ENCODE measurements at places on chromosomes 5 and 9.

- DNase-seq: peak; percentile 81
Observed at GRCh38 chr9:131590907-131591844, 45.9 kb downstream of the PRRT1B start.

GRCh38 chr5:2223303-2223702 lies 340.6 kb upstream of the IRX4 start:
- DNase-seq: no peak

DNA sequence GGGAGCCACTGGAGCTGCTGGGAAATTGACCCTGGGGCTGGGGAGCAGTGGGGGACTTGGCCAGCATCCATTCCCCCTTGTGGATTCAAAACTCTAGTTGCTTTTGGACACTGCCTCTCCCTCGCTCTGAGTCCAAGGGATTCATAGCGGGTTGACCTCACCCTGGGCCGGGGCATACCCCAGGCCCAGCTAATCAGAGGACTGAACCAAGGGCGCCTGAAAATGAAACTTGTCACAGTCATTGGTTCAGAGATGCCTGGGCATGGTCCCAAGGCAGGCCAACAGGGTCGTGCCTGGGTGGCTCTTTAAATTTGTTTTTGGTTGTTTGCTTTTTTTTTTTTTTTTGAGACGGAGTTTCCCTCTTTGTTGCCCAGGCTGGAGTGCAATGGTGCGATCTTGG lies 22.6 kb downstream of the STK10 start:
- DNase-seq: no peak

DNA sequence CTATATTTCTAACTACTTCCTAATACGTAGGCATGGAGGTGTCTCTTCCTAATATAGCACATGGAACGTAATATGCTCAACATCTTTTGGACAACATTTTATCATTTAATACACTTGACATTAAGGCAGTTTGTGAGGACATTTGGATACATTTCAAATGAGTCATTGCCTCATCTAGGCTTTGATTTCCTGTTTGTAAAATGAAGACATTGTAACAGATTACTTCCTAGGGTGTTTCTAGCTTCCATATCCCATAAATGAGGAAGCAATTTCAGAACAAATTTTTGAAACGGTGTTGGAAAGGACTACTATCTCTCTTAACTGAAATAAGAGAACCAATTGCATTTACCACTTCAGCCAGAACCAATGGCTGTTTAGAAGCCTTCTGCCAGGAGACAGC lies 38.7 kb downstream of the SLC28A3 start:
- no peak for DNase-seq

DNA sequence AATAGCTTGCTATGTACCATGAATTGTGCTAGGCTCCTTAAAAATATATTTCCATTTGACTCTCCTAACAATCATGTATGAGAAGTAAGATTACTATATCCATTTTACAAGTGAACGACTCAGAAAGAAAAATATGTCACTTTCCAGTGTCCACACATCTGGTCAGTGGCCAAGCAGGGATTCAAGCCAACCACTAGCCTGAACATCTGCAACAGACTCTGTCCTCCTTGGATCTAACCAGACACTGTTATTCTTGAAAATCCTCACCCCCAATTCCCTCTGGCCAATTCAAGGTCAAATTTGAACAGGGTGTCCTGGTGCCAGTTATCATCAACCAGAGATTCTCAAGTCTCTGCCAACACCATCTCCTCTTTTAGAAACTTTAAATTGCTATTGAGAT lies 344.1 kb upstream of the WWC1 start:
- no peak for DNase-seq

DNA sequence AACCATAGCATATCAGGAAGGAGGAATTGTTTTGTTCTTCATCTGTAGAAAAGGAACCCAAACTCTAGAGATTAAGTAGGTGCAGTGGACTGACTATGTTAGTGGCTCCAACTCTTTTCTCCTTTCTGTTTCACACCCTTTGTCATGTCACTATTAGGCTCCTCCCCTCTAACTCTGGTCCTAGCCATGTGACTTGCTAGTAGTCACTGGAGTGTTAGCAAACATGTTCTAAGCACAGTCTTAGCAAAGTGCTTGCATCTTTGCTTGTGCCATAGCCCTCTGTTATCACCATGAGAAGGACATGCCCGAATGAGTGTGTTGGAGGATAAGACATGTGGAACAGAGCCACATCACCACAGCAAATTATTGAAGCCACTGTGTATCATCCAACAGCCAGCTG lies 55.4 kb upstream of the PPP3R2 start:
- no peak for DNase-seq

GRCh38 chr5:178477802-178478201 lies 112.4 kb downstream of the COL23A1 start:
- no peak for DNase-seq

DNA sequence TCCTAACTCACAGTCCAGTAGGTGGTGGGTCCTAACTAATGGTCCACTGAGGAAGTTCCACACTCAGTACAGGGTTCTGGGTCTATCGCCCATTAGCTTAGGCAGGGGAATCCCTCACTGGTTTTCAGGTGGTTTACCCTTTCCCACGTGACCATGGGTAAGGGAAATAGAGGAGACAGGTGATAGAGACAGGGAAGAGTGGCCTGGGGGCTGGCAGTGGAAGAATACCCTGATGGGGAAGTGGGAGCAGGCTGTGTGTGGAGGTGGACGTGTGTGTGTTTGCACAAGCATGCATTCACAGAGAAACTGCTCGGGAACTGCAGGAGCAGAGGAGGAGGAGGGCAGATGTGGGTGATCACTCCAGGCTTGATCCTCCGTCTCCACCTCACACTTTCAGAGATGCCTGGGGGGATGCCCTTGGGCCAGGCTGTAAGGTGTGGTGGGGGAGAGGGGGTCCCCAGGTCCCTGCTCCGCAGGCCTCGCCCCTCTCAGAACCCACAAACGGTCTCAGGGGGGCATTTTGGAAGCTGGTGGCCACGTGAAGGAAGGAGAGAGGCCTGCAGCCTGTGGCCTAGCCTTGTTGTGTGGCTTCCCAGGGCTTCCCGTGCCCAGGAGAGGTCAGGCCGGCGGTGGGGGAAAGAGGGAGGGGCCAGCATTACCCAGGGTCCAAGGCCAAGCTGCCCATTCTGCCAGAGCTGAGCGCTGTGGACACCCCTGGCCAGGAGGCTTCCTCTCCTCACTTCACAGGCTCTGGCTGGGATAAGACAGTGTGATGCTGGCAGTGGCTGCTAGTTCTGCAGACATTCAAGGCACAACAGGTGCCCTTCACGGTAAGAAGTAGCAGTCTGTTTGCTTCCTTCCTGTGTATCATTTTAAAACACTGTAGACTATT lies 80.0 kb downstream of the OTULIN start:
- DNase-seq: no peak

DNA sequence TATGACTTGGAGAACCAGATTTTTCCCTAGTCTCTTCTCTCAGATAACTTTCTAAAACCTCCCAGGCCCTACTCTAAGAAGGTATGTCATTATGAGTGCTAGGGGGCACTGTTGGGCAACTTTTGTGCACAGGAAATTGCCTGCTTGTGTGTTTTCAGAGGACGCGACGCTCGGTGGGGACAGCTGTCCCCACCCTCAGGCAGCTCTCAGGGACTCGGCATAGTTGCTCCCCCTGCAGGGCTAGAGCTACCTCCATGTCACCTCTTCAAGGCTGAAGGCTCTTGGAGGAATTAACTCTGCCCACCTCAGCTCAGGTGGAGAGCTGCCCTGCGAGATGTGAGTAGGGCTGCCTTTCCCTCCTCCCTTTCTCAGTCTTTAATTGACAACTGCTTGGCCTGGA lies 10.2 kb upstream of the TIFAB start:
- DNase-seq: peak; percentile 41

GRCh38 chr9:26742828-26743476 lies 149.7 kb downstream of the CAAP1 start:
- DNase-seq: no peak

DNA sequence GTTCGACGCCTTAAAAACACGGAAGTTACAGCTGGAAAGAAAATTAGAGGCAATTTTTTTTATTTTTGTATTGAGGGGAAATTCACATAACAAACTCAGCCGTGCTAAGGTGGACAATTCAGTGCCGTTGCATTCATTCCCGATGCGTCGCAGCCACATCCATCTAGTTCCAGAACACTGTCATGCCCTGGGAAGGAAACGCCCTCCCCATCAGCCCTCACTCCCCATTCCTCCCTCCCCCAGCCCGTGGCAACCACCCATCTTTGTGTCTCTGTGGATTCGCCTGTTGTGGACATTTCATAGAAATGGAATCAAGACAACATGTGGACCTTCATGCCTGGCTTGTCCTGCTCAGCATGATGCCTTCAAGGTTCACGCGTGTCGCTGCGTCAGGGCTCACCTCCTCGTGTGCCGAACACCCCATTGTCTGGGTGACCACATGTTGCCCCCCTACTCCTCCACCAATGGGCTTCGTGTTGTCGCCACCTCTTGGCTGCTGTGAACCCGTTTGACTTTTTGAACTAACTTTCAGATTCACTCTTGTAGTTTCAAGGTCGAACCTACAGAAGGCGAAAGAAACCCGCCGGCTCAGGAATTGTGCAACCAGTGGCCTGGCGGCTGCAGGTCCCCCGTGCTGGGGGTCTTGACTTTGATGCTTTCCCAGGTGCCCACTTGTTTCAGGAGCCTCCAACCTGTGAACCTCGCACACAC lies 17.4 kb upstream of the CAMSAP1 start:
- DNase-seq: no peak

DNA sequence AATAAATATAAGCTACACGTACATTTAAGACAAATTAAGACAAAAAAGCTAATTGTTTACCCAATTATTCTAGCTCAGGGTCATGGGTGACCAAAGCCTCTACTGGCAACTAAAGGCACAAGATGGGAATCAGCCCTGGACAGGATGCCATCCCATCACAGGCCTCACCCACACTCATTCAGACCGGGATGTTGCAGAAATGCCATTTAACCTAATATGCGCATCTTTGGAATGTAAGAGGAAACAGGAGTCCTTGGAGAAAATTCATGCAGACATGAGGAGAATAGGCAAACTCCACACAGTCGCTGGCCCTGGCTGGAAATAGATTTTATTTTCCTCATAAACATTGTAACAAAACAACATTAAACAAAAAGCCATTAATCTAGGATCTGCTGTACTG lies 2003.8 kb upstream of the CDH9 start:
- no peak for DNase-seq

GRCh38 chr9:137731216-137731946 lies 112.6 kb downstream of the EHMT1 start:
- DNase-seq: no peak

DNA sequence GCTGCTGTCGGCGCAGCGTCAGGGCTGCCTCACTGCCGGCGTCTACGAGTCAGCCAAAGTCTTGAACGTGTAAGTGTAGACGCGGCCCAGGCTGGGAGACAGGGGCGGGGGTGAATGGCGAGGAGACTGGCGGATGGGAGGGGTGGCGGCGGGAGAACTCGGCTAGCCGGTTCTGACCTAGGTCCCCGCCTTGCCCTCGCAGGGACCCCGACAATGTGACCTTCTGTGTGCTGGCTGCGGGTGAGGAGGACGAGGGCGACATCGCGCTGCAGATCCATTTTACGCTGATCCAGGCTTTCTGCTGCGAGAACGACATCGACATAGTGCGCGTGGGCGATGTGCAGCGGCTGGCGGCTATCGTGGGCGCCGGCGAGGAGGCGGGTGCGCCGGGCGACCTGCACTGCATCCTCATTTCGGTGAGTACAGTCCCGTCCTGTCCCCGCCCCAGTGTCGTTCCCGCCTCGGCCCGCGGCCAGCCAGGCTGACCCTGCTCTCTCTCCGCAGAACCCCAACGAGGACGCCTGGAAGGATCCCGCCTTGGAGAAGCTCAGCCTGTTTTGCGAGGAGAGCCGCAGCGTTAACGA lies 745 bp downstream of the GADD45G start:
- no peak for DNase-seq

DNA sequence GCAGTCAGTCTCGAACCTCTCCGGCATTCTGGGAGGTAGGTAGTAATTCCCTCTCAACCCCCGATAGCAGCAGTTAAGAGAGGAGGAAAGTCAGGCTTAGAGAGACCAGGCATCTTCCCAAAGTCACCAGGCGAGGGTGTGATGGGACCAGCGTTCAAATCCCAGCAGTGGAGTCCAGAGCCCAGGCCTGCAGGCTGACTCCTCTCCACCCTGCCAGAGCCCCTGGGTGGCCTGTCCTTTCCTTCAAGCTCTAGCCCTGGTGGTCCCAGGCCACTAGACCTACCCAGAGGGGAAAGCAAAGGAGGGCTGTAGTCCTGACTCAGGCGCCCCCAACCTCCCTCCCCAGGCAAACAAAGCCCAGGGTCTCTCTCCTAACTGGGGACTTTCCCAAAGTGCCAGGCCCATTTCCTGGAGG lies 4.2 kb upstream of the NR5A1 start:
- no peak for DNase-seq

DNA sequence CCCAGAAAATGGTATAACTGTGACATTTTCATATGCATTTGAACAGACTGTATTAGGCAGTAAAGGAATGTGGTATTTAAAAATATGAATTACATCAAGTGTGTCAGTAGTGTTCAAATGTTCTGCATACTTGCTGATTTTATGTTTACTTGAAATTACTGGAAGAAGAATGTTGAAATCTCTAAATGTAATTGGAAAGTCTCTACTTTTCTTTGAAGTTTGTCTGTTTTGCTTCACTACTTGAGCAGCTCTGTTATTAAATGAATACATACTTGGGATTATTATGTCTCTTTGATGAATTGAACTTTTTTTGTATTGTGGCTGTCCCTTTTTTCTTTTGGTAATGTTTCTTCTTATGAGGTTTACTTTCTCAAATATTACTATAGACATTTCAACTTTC lies 205.6 kb downstream of the TAF11L14 start:
- DNase-seq: no peak

DNA sequence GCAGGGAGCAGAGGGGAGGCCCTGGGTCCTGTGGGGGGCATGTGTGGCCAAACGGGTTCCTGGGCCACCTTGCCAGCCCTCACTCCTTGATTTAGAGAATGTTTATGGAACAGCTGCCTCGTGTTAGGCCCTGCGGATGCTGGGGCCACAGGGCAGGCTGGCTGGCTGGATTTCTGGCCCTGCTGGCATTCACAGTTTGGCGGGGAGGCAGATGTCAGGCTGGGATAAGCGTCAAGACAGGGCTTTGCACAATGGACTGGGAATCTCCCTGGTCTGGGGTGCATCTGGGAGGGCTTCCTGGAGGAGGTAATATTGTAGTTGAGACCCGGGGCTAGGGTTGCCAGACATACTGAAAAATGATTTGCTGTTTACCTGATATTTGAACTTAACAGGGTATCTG lies 13.8 kb downstream of the NCS1 start:
- no peak for DNase-seq

- no peak for DNase-seq
Observed at GRCh38 chr9:136046554-136046920, 48.6 kb downstream of the NACC2 start.

GRCh38 chr5:175025077-175025476 lies 300.7 kb downstream of the MSX2 start:
- DNase-seq: no peak

- no peak for DNase-seq
Observed at GRCh38 chr9:91771027-91771426, 179.0 kb downstream of the ROR2 start.

DNA sequence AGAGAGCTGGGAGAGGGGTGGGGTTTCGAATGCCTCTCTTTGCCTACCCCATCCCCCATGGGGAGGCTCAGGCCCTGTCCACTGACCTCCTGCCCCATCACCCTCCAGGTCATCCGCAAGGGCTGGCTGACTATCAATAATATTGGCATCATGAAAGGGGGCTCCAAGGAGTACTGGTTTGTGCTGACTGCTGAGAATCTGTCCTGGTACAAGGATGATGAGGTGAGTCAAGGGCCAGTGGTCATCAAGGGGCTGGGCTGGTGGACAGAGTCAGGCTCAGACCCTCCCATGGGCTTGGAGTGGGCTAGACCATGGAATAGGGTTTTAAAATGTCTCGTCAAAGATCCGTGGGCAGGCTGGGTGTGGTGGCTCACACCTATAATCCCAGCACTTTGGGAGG lies 33.7 kb downstream of the GOLGA2 start:
- DNase-seq: no peak
